ENCODE measurements at places on chromosomes 3 and 15.

- no peak for DNase-seq
These were observed 19.0 kb downstream of the ANP32A start for GRCh38 chr15:68801572-68802148.

DNA sequence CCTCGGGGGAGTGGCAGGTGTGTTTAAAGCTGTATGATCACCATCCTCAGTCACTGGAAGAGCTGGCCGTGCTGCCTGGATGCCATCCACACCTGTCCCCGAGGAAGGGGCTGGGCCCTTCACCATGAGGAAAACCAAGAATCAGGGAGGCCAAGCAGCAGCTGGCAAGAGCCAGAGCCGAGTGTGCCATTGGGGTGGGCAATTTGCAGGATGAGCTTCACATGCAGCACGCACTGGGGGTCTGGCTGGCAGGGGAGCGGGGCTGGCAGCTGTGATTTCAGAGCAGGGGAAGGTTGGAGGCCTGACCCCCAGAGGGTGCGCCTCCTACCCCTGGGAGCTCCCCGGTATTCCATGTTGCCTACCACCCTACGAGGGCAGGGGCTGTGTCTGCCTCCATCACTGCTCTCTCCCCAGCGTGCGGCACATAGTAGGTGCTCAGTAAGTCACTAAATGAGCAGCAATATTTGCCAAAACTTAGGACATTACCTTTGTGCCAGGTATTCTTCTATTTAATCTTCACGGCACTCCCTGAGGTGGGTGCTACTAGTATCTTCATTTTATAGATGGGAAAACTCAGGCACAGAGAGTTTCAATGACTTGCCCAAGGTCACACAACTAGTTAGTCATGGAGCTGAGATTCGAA lies 30.3 kb upstream of the IQSEC1 start:
- no peak for DNase-seq

- no peak for DNase-seq
These were observed 97.6 kb upstream of the RASGRP1 start for GRCh38 chr15:38662033-38662802.

DNA sequence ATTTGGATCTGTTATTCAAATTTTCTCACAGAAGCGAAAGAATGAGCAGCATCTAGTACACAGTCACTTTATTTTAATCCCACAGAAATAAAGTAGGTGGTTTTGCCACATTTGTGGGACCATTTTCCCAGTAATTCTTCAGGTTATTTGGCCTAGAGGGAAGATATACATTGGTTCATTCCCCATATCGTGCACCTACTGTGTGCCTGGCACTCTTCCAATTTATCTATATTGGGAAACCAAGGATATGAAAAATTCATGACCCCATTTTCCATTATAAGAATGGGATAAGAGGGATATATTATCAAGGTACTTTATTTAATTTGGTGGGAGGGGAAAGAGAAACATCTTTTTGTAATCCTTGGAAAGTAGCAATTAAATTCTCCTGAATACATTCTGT lies 35.1 kb downstream of the TRIP4 start:
- no peak for DNase-seq

GRCh38 chr15:83734487-83734886 lies 80.6 kb downstream of the ADAMTSL3 start:
- peak; percentile 90 for DNase-seq

DNA sequence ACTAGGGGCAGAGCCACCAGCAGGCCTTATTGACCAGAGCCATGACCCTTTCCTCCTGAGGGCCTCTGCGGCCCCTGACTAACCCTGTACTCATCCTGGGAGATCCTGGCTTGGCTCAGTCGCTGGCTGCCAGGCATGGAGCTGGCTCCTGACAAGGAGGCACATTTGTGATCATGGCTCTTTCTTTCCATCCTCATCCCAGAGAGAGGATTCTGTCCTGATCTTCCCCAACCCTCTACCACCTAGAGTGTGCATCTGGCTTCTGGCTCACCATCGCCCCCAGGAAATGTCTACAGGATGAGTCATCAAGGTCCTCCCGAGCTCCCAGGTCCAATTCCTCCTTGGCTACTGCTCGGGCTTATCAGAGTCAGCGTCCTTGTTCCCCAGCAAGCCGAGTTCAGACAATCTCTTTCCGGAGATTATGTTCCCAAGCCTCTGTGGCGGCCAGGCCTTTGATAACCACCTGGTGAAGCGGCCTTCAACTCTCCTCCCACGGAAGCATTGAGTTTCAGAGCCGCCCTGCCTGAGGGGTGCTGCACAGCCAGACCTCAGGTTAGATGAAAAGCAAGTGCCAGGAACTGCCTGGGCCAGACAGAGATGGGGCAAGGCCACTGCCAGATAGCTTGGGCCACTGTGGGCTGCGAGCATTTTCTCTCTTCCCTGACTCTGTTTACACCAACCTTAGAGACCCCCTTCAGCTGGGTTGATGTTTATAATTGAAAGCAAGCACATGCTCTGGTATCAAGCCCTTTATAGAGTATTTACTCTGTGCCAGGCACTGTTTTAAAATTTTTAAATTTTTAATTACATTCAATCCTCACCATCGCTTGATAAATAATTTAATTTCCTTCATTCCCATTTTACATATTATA lies 44.3 kb upstream of the MRPS22 start:
- DNase-seq, result peak; percentile 75

DNA sequence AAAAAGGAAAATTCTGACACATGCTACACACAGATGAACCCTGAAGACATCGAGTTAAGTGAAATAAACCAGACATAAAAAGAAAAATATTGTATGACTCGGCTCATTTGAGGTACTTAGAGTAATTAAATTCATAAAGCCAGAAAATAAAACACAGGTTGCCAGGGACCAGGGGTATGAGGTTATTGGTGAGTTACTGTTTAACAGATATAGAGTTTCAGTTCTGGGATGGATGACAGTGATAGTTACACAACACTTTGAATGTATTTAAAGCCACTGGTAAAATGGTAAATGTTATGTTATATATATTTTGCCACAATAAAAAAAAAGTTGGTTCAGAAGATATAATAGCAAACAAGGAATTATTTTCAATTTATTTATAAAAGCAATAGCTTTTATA lies 436.1 kb upstream of the WNT5A start:
- DNase-seq, result no peak

GRCh38 chr3:106332884-106333283 lies 464.1 kb upstream of the CBLB start:
- DNase-seq, result peak; percentile 26

DNA sequence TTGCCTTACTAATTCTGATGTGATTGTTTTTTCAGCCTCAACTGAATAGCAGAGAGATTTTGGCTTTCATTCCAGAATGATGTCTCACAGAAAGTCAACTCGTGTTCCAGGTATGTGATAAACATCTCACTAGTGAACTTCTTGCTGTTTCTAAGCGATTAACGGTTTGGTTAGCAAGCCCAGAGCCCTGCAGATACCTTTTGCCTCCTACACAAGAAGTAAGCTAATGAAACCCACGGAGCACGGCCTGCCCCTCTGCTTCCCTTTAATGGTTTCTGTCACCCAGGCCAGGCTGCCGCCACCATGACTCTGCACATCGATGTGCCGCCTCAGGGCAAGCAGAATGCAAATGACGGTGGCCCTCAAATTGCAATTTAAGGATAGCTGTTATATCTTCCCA lies 155.9 kb upstream of the ICE2 start:
- no peak for DNase-seq

DNA sequence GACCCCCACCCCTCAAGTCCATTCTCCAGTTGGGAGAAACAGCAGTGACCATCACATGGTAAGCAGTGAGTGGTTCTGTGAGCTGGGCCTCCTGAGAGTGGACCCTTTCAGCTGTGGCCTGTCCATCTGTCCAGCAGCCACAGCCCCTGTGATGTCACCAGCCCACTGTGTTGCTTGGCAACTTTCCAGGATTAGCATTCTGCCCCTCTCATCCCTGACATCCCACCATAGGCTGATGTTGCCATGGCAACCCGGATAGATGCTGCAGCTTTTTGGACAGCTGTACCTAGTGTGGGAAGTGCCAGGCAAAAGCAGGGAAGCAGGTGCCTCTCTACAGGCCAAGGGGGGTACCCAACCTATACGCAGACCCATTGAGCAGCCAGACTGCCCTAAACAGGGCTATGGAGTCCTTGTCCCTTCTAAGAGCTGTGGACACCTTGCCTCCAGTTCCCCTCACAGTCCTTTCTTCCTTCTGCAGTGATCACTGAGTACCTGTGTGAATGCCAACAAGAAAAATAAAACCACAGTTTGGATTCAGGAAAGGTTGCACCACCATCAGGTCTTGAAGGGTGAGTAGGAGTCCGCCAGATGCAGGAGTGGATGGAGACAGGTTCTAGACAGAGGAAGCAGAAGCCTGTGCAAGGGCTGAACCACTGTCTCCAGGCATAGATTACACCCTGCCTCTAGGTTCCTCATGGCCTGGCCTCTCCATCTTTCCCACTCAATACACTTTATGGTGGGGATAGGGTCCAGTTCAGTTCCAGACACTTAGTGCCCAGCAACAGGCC lies at the start of gene DNAH1:
Gene DNAH1, plus strand, starts transcription at position 343 of the 788 bp plus-strand sequence. CDS start 6,124 bp downstream, outside the sequence.
- DNase-seq, result no peak

- no peak for DNase-seq
These were observed 81.3 kb downstream of the ADCY5 start for GRCh38 chr3:123367467-123368154.

GRCh38 chr3:100108464-100109079 lies 5.7 kb downstream of the FILIP1L start:
- no peak for DNase-seq

DNA sequence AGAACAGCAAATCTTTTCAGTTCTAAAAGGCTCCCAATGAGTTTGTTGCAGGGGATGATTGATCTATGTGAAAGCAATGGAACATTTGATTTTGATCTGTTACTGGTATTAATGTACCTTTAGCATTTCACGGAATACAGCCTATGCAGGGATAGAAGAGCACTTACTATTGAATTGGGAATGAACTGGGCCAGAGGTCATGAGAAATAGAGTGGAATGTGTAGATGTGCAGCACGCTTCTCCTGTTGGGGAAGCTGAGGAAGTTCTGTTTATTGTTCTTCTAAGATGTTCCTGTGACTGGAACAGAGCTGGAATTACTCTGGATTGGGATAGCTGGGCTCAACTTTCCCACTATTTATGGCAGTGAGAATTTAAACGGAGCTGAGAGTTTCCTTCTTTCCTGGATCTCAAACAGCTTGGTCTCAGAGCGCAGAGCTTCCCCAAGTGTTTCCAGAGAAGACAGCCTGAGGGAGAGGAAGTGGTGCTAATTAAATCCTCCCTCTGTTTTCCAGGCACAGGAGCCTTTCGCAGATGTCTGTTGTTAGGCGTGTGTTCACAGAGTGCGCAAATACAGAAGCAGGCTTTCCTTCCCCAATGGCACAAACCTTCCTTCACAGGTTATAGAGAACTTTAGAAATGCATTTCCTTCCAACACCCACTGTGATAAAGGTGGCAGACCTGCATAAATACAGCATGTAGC lies 32.5 kb downstream of the TPRG1 start:
- no peak for DNase-seq

DNA sequence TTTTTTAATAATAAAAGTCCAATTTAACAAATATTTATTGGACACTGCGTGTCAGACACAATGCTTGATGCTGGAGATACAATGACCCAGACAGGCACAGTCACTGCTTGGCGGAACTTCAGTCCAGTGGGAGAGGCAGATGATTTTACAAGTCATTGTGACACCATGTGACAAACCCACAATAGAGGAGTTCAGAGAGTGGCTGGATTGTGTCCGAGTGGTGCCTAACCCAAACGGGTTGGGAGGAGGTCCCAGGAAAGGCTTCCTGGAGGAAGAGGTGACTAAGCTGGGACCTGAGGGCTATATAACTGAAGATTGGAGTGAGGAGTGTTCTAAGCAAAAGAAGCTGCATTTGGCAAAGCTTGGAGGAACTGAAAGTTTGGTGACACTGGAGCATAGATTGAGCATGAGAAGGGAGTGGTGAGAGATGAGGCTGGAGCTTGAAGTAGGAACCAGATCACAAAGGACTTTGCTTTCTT lies 41.4 kb downstream of the CRTC3 start:
- DNase-seq, result peak; percentile 53

GRCh38 chr3:126677862-126678503 lies 23.1 kb upstream of the TXNRD3 start:
- no peak for DNase-seq

- no peak for DNase-seq
These were observed 5.6 kb downstream of the ITPKA start for GRCh38 chr15:41499109-41499851.

DNA sequence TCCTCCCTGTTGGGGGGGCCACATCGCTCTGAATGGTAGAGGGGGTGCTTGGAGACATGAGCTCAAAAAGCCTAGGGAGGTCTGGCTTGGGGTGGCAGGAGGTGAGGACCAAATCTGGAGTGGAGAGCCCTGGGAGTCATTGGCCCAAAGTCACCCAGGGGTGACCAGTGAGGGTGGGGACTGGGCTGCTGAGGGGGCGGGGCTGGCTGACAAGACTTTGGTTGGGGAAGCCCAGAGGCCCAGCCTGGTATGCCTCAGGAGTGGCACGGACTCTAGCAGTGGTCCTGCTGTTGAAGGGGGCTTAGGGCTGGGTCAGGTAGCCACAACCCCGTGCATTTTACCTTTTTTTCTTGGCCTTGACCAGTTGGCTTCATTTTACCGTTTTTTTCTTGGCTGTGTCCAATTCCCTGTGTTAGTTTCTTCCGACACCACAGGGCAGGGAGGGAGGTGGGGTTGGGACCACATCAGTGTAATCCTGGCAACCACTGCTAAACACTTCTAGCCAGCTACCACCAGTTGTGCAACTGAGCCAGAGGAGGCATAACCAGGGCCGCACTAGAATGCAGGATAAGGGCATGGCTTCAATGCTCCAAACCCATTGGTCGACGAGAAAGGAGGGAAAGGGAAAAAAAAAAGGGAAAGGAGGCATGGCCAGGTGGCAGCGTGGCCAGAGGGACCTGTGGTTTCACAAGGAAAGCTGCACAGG lies 105.3 kb upstream of the C2CD4B start:
- DNase-seq, result no peak

DNA sequence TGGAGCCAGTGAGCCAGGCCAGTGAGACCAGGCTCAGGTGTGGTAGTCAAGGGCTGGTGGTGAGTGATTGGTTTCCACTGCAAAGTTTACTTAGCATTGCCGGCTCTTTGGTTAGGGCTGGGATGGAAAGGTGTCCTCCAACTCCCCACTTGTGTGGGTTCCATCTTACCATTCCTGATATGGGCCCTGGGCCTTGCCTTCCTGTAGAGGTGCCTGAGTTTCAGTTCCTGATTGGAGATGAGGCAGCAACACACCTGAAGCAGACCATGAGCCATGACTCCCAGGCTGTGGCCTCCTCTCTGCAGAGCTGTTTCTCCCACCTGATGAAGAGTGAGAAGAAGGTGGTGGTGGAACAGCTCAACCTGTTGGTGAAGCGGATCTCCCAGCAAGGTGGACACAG lies 3.1 kb downstream of the MPI start:
- no peak for DNase-seq

GRCh38 chr3:192303235-192303634 lies 424.1 kb downstream of the FGF12 start:
- no peak for DNase-seq

GRCh38 chr15:25706176-25706955 lies 156.8 kb downstream of the ATP10A start:
- DNase-seq, result no peak

- DNase-seq, result no peak
These were observed 234.5 kb upstream of the GOLGA6L4 start for GRCh38 chr15:84001037-84001436.

DNA sequence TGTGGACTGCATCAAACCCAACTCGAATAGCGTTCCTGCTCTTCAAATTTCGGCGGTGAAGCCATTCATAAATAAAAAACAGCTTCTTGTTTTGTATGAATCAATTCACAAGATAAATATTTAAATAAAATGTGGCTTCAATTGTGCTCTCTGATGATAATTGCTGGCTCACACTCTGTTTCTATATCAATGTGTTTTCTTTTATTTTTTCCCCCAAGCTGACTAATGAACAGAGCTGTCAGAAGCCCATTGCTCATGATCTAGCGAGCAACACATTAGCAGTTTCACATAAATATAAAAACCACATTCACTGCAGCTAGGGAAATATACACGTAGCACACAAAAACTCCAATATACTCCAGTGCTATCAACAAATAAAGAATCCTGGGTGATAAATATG lies 45.0 kb upstream of the FOXP1 start:
- DNase-seq, result no peak

All from HT-29 (cell line).